ENCODE measurements at places on chromosomes 1 and 21.
A peak's percentile ranks its signal among the peaks of the same experiment; 100 is the strongest.

DNA sequence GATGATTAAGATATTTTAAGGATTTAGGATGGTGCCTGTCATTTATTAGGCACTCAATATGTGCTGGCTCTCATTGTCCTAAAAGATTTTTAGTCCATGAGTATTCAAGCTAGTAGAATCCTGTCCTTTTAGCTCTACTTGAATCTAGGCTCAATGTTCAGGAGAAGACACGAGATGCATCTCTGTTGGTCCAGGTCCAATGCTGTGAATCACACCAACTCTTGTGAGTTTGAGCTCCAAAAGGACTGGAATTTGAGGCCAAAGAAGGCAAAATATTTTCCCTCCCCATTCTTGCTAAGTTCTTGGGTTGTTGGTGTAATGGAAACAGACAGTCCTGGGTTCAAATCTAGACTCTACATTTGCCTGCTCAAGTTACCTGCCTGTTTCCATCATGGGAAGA is 1.4 kb upstream of the PODN start:
- DNase-seq = no peak

- DNase-seq = peak; percentile 4
Measured at GRCh38 chr1:58717979-58718378, 18.1 kb upstream of the MYSM1 start.

- DNase-seq = no peak
Measured at GRCh38 chr1:58999676-59000075, 215.8 kb upstream of the JUN start.

DNA sequence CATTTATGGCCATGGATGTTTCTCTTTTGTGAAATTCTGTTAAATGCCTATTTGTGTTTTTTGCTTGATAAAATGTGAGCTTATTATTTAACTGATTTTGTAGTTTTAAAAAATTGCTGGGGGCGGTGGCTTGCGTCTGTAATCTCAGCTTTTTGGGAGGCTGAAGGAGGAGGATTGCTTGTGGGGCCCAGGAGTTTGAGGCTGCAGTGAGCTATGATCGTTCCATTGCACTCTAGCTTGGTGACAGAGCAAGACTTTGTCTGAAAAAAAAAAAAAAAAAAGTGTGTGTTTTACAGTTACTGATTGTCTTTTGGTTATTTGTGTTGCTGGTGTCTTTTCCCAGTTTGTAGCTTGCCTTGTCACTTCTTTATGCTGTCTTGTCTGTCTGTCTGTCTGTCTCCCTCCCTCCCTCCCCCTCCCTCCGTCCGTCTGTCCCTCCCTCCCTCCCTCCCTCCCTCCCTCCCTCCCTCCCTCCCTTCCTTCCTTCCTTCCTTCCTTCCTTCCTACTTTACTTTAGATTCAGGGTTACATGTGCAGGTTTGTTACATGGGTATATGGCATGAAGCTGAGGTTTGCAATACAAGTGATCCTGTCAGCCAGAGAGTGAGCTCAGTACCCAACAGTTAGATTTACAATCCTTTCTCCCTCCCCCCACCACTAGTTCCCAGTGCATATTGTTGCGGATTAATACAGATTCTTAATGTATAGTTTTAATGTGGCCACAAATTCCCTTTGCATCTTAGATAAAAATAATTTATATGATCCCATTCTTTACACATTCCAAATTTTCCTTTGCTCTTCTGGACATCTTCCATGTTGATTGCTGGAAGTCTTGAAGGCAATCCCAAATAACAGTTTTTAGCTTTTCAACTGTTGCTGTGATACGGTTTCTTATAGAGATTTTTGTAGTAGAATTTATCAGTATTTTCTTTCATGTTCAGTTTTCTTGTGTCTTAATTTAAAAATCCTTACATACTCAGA is 25.1 kb downstream of the PTBP2 start:
- DNase-seq = no peak
